ENCODE measurements at places on chromosomes 3 and 15.

- DNase-seq = no peak
Observed at GRCh38 chr15:75455424-75455981, 4.0 kb upstream of the SIN3A start.

DNA sequence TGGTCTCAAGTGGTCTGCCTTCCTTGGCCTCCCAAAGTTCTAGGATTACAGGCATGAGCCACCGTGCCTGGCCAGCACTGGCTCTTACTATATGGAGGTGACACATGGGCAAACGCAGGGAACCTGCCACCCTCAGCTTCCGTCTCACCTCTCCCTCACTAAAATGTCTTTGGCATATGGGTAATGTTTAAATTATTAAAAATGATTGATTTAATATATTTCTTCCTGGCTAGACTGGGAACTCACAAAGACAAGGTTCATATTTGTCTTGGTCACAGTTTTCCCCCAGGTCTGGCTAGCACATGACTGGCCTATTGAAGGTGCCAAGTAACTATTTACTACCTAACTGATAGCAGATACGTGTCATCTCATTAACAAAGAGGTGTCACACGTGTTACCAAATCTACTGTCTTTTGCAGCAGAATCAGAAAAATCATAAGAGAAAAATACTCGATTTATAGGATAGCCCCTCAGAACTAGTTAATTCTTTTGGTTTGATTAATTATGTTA lies 48.2 kb downstream of the SYNM start:
- no peak for DNase-seq

- DNase-seq = no peak
Observed at GRCh38 chr3:45592830-45593707, 1.5 kb upstream of the LIMD1 start.

GRCh38 chr15:97615114-97615513 lies 345.4 kb upstream of the ARRDC4 start:
- DNase-seq = no peak

GRCh38 chr3:50594253-50594785 lies 17.3 kb downstream of the CISH start:
- DNase-seq = no peak

- no peak for DNase-seq
Observed at GRCh38 chr15:75081150-75081549, 57.8 kb downstream of the PPCDC start.

GRCh38 chr3:145704020-145704419 lies 457.0 kb downstream of the PLOD2 start:
- peak; percentile 4 for DNase-seq

- no peak for DNase-seq
Observed at GRCh38 chr3:182697345-182697919, 95.9 kb upstream of the ATP11B start.

- DNase-seq = no peak
Observed at GRCh38 chr3:148873977-148874376, 8.9 kb downstream of the CPA3 start.

DNA sequence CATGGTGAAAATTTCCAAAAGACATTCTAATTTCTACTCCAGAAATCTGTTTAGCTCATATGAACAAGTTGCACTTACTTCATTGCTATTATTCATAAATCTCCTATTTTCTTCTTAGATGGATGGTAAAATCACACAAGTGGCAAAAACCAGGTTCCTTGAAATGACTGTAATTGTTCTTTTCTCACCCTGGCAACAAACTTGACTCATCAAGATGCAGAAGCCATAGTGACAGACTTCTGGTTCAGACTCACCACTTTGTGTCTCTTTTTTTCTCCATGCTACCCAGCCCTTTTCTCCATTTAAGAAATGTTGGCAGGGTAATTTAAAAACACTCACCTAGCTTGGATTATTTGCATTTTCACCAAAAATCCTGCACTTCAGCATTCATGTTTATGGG lies 82.1 kb downstream of the LRRC28 start:
- no peak for DNase-seq

Measured in fibroblast of skin of left biceps (primary cell).